Liver (tissue), 10 donors: ENCODE measurements at places on chromosomes 1 and 21.

GRCh38 chr1:84711121-84711520 lies 20.9 kb upstream of the SSX2IP start:
- H3K27me3 ChIP-seq = no peaks in the 10 kb centered on the region
- H3K36me3 ChIP-seq = no peaks in the 10 kb centered on the region
- no peak overlapping the region for H3K4me3 ChIP-seq
- H3K27ac ChIP-seq = no peak overlapping the region
- no peak for DNase-seq

- no peaks in the 10 kb centered on the region for H3K36me3 ChIP-seq
- DNase-seq = no peak
- no peaks in the 10 kb centered on the region for H3K4me1 ChIP-seq
- H3K27ac ChIP-seq = no peak overlapping the region
- no peaks in the 10 kb centered on the region for H3K27me3 ChIP-seq
Observed at GRCh38 chr1:40926441-40926840, 53.1 kb upstream of the CTPS1 start.

GRCh38 chr1:239545466-239545865 lies 159.1 kb downstream of the CHRM3 start:
- H3K27me3 ChIP-seq = no peaks in the 10 kb centered on the region
- H3K4me3 ChIP-seq = no peak overlapping the region
- DNase-seq = no peak
- H3K4me1 ChIP-seq = no peaks in the 10 kb centered on the region
- H3K36me3 ChIP-seq = no peaks in the 10 kb centered on the region
- no peak overlapping the region for H3K27ac ChIP-seq

DNA sequence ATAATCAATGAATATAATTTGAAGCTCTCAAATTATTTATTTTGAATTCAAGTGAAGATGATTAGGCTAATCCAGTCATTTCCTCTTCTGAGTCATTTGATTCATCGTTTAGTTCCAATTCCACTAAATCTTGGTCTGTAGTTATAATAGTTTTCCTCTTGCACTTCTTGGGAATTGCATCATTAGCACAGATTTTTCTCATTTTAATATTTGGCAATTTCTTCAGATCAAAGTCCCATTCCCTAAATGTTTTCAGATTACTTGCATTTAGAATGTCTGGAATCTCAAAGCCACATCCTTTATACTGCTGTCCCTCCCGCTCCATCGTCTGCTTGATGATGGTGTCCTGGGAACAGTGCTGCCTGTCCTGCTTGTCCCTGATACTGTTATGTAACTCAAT lies 43.5 kb downstream of the MAST2 start:
- H3K36me3 ChIP-seq = no peaks in the 10 kb centered on the region
- no peaks in the 10 kb centered on the region for H3K27me3 ChIP-seq
- H3K4me1 ChIP-seq = no peaks in the 10 kb centered on the region
- no peak overlapping the region for H3K4me3 ChIP-seq
- no peak for DNase-seq

GRCh38 chr1:177600936-177601335 lies 368.9 kb downstream of the SEC16B start:
- H3K36me3 ChIP-seq = no peaks in the 10 kb centered on the region
- no peak overlapping the region for H3K27ac ChIP-seq
- H3K4me3 ChIP-seq = no peak overlapping the region
- no peaks in the 10 kb centered on the region for H3K27me3 ChIP-seq
- DNase-seq = no peak

- H3K27ac ChIP-seq = no peak overlapping the region
- H3K4me1 ChIP-seq = peaks cover 10% of the 10 kb centered on the region
- no peak overlapping the region for H3K4me3 ChIP-seq
- H3K36me3 ChIP-seq = no peaks in the 10 kb centered on the region
- no peak for DNase-seq
- no peaks in the 10 kb centered on the region for H3K27me3 ChIP-seq
Observed at GRCh38 chr21:28767523-28767922, 225.2 kb downstream of the LTN1 start.

DNA sequence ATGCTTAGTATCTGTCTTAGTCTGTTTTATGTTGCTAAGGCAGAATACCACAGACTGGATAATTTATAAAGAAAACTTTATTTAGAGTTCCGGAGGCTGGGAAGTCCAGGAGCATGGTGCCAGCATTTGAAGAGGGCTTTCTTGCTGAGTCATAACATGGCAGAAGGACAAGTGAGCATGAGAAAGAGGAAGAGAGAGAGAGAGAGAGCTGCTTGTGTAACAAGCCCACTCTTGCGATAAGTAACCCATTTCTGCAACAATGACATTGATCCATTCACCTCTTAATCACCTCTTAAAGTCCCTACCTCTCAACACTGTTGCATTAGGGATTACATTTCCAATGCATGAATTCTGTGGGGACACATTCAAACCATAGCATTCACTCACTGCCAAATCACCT lies 11.7 kb upstream of the MYOCOS start:
- H3K4me1 ChIP-seq = no peaks in the 10 kb centered on the region
- no peak for DNase-seq
- no peak overlapping the region for H3K4me3 ChIP-seq
- no peak overlapping the region for H3K27ac ChIP-seq
- no peaks in the 10 kb centered on the region for H3K27me3 ChIP-seq

DNA sequence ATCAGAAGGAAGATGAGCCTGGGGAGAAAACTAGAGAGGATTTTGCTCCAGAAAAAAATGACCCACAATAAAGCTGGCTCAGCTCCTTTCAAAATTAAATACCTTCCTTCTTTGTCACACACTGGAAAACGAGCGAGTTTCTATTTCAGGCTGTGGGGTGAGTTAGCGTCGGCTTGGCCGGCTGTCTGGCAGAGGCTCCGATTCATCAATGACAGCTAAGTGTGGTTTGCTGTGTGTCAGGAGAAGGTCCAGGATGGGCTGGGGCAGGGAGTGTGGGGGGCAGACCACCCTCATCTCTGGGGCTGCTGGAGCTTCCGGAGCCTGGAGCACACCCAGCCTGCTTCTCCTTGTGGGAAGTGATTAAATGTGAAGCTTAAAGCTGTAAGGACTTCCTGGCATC lies 120.2 kb downstream of the ETS2 start:
- H3K27me3 ChIP-seq = no peaks in the 10 kb centered on the region
- peak overlapping the region; percentile 7 for H3K27ac ChIP-seq
- no peaks in the 10 kb centered on the region for H3K36me3 ChIP-seq
- H3K4me1 ChIP-seq = peaks cover 3% of the 10 kb centered on the region

DNA sequence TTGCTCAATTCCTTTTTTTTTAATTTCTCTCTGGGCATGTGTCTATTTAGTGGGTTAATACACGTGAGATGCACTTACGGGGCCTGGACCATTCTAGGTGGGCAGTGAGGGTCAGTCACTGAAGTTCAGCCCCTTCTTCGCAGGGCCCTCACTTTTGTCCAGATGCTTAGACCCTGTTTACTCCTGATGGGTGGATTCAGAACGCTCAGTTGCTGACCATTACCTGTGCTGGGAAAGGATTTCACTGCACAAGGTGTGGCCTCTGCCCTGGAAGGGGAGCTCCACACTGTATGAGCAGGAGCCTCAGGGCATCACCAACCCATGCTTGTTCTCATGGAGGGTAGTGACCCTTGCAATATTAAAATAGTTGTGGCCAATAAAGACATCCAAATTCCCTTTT lies 4.5 kb downstream of the PRAMEF12 start:
- no peaks in the 10 kb centered on the region for H3K27me3 ChIP-seq
- no peak overlapping the region for H3K27ac ChIP-seq
- H3K36me3 ChIP-seq = no peaks in the 10 kb centered on the region
- no peak overlapping the region for H3K4me3 ChIP-seq
- DNase-seq = no peak

DNA sequence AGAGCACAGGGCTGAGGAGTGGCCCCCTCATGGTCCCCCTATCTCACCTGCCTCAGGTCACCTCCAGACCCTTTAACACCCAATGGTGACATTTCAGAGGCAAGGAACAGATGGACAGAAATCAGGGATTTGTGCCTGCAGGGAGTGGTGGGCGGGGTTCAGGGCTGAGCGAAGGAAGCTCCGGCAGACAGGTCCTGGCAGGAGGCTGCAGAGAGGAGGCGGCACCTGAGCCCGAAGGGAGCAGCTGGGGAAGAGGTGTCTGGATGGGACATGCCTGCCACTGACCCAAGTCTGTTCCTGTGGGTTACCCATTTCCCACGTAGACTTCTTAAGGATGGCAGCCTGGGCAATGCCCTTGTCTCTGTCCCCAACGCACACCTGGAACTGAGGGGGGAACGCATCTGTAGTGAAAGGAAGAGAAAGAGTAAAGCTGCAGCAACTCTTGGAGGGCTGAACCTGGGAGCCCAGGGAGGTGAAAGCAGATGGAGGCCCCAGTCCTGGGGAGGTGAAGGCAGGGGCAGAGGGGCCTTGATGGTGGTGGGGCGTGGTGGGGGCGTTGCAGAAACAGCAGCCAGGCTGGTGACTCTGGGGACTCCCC lies 61.6 kb upstream of the ADARB1 start:
- H3K27ac ChIP-seq = no peak overlapping the region
- H3K27me3 ChIP-seq = no peaks in the 10 kb centered on the region
- H3K4me3 ChIP-seq = no peak overlapping the region
- no peaks in the 10 kb centered on the region for H3K36me3 ChIP-seq
- no peak for DNase-seq
- no peaks in the 10 kb centered on the region for H3K4me1 ChIP-seq

DNA sequence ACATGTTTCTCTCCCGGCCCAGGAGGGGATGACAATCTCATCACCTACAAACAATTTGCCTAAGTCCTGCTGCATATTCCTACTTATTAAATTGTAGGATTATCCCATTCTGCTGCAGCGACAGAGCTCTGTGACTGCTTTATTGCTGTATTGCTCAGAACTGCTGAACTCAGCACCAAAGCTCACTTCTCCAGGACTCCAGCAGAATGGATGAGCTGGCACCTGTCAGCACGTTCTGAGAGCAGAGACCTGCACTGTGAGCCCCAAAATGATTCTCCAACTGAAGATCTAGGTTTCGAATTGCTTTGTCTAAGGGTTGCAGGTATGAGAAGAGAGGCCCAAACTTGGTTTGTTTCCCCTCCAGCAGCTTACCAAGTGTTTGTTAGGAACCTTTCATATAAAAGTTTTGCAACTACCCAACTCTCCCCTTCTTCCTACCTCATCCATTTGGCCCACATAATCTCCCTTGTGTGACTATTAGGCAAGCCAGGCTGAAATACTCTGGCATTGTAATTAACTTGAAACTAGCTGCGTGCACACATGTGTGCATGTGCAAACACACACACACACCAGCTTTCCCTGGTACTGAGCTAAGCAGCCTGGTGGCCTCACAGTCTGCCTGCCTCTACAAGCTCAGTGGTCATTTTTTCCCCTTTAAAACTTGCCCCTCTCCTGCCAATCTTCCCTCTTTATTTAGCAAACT lies 161.4 kb upstream of the CAMK1G start:
- no peaks in the 10 kb centered on the region for H3K4me1 ChIP-seq
- H3K27ac ChIP-seq = no peak overlapping the region
- no peak overlapping the region for H3K4me3 ChIP-seq

DNA sequence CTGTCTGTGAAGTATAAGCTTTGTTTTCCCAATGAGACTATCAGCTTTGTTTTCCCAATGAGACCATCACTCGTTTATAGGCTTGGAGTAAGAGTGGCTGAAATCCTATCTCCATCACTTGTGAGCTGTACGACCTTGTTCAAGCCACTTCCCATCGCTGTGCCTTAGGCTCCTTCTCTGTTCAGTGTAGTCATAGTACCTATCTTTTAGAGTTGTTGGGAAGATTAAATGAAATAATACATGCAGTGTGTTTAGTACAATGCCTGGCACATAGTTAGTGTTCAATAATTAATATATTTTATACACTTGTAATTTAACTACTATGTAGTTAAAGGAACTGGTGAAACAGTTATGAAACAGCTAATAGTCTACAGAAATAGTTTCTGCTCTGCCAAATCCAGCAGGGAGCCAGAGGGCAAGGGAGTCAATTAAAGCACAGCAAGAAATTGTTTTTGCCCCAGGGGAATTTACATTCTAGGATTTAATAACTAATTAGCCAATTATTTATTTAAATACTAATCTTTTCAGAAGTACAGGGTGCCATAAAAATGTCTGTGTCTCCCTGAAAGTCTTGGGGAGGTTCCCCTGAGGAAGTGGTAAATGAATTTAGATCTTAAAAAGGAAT lies 139.3 kb upstream of the HMCN1 start:
- H3K27ac ChIP-seq = no peak overlapping the region
- peaks cover 1% of the 10 kb centered on the region for H3K4me1 ChIP-seq
- H3K36me3 ChIP-seq = no peaks in the 10 kb centered on the region
- DNase-seq = no peak

DNA sequence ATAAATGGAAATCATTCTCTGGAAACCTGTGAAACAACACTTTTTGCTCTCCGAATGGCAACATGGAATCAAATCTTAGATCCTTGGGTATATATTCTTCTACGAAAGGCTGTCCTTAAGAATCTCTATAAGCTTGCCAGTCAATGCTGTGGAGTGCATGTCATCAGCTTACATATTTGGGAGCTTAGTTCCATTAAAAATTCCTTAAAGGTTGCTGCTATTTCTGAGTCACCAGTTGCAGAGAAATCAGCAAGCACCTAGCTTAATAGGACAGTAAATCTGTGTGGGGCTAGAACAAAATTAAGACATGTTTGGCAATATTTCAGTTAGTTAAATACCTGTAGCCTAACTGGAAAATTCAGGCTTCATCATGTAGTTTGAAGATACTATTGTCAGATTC lies 45.7 kb downstream of the PTGFR start:
- no peak for DNase-seq
- no peaks in the 10 kb centered on the region for H3K27me3 ChIP-seq
- H3K36me3 ChIP-seq = no peaks in the 10 kb centered on the region

GRCh38 chr1:201336711-201337450 lies 40.6 kb downstream of the TNNT2 start:
- no peak overlapping the region for H3K4me3 ChIP-seq
- no peak for DNase-seq
- no peaks in the 10 kb centered on the region for H3K27me3 ChIP-seq

- DNase-seq = no peak
- H3K27ac ChIP-seq = no peak overlapping the region
- H3K4me3 ChIP-seq = no peak overlapping the region
- H3K27me3 ChIP-seq = no peaks in the 10 kb centered on the region
Observed at GRCh38 chr1:208324005-208324404, 79.8 kb upstream of the PLXNA2 start.

DNA sequence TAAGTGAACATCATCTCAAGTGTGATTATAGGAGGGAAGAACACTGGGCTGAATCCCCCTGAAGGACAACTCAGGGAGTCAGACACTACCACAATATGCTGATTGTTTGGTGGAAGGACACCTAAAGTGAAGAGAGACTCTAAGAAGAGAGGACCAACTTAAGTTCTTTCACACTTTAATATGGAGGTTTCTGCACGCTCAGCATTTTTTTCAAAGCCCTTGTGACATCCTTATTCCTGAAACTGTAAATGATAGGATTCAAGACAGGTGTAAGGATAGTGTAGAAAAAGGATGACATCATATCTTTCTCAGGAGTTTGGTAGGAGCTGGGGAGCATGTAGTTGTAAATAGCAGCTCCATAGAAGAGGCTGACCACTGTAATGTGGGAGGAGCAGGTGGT lies 4.8 kb downstream of the OR2T10 start:
- H3K27me3 ChIP-seq = no peaks in the 10 kb centered on the region
- H3K27ac ChIP-seq = no peak overlapping the region
- H3K4me3 ChIP-seq = no peak overlapping the region
- H3K4me1 ChIP-seq = no peaks in the 10 kb centered on the region
- no peaks in the 10 kb centered on the region for H3K36me3 ChIP-seq
- DNase-seq = no peak
